HFFc6 (cell line): ENCODE measurements at places on chromosomes 4 and X. TPM values are rescaled to one million over a fixed set of nuclear protein-coding genes. Genes with fewer than 3 reads are reported as not detected.

The F8 gene
- total RNA-seq = 0.80 to 1.4 TPM (median 1.0 TPM) in 3 replicates

DNA sequence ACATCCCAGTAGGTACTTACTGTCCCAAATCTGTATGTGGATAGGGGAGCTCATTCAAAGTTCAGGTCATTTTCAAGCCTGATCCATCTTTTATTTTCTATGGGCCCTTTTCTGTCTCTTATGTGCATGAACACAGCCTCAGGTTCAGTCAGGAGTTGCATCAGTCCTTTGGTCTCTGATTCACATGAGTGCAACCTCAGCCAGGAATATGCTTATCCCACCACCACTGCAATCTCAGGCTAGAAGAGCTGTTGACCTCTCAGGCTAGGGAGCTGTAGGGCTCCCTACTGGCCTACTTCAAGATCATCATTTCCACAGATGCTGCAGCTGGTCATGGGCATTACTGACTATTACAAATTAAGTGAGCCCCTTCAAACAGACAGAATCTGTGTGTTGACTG, 27.2 kb downstream of the AASDH start:
- no peaks in the 10 kb centered on the region for H3K4me1 ChIP-seq
- peaks cover 12% of the 10 kb centered on the region; the same call in 1 of the 2 replicates for H3K36me3 ChIP-seq
- H3K4me3 ChIP-seq = no peak overlapping the region
- no peak overlapping the region for H3K27ac ChIP-seq
- H3K27me3 ChIP-seq = no peaks in the 10 kb centered on the region

- peaks cover 33% of the 10 kb centered on the region for H3K4me1 ChIP-seq
- no peak for DNase-seq
- H3K27me3 ChIP-seq = no peaks in the 10 kb centered on the region
- no peaks in the 10 kb centered on the region; the same call in 1 of the 2 replicates for H3K36me3 ChIP-seq
- no peak overlapping the region for H3K27ac ChIP-seq
These were observed 1053.1 kb downstream of the STIM2 start for GRCh38 chr4:27913738-27914137.

GRCh38 chr4:177519481-177520260, 77.4 kb upstream of the AGA start:
- H3K27me3 ChIP-seq = no peaks in the 10 kb centered on the region
- peaks cover 19% of the 10 kb centered on the region; the same call in 1 of the 2 replicates for H3K36me3 ChIP-seq
- peak; percentile 2 for DNase-seq
- no peak overlapping the region for H3K4me3 ChIP-seq
- no peak overlapping the region; the same call in 1 of the 2 replicates for H3K27ac ChIP-seq
- H3K4me1 ChIP-seq = peaks cover 10% of the 10 kb centered on the region

The FIP1L1 gene
- total RNA-seq = 55.5 to 74.7 TPM (median 62.6 TPM) in 3 replicates

The GPR119 gene
- total RNA-seq = not detected in 2 replicates
